ENCODE measurements at places on chromosomes 16 and 17.

DNA sequence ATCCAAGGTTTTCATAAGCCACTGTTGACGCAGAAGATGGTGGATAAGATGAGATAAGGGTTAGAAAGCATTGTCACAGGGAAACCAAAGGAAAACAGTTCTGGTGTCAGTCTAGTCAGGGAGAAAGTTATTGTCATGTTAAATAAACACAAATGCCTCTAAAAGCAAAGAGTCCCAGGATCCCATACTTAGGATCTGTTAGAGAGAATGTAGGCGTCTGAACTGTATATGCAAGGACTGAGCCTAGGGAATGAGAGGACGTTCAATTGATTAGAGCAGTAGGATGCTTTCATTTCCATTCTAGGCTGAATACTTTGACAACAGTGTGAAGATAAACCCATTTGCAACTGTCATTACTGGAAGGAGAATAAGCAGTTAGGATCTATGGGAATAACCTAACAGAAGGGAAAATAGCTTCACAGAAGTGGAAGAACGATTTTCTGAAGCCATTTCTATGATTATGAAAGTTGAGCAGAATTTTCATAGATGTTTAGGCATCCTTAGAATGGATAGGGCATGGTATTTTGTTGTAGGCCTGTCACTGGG is 1149.1 kb upstream of the CDH8 start:
- DNase-seq = no peak

GRCh38 chr16:24309258-24310142 is 53.4 kb downstream of the CACNG3 start:
- no peak for DNase-seq

- no peak for DNase-seq
These were observed 194.4 kb downstream of the MAP2K6 start for GRCh38 chr17:69608808-69609472.

GRCh38 chr16:85839681-85840240 is 40.3 kb downstream of the COX4I1 start:
- no peak for DNase-seq

DNA sequence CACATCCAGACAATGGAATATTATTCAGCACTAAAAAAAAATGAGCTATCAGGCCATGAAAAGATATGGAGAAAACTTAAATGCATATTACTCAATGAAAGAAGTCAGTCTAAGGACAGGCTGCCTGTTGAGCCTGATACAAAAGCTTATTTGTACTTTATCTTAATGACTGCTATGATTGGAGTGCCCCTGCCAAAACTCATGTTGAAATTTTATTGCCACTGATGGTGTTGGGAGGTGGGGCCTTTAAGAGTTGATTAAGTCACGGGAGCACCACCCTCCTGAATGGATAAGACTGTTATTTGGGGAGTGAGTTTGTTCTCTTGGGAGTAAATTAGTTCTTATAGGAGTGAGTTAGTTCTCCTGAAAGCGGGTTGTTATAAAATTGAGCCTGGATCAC is 9.9 kb downstream of the C17orf67 start:
- DNase-seq = no peak

DNA sequence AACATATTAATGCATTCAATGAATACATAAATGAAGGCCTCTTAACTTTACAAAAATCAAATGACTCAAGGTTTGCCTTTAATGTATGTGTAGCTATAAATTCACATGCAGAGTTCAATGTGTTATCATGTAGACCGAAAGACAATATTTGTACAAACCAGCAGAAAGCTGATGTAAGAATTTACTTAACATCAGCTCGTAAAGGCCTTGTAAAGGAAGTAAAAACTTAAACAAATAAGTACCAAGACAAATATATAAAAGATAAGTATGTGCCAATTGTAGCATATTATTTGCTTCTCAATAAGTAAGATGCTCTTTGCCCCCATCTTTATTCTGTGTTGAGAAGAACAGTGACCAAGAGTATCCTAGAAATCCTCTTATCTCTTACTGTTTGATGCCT is 105.7 kb downstream of the SYCE1L start:
- DNase-seq = no peak

DNA sequence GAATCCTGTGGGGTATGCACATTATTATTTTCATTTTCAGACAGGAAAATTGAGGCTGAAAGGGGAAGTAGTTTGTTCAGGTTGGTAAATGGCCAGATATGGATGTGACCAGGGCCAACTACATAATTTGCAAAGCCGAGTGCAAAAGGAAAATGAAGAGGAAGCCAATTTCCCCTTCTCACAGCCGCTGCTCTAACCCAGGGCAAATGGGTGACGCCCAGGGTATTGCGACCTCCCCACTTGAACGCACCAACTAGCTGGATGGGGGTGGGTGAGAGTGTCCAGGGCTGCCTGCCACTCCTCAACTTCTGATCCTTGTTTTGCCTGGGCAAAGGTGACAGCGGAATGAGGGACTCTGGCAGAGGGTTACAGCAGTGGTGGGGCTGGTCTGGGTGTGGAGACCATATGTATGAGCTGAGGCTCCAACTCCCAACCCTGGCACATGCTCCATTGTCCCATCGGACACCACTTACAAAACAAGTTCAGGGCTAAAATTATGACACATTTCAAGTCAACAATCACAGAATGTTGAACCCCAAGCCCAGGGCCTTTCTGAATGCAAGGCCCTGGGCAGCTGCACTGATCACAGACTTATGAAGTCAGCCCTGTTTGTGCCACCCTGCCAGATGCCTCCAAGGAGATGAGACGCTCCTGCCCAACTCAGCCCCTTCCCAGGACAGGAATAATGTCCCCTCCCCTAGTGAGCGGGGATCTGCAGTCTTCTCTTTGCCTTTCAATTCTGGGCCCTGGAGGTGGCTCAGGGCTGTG is 1.7 kb downstream of the ANKRD40CL start:
- no peak for DNase-seq

GRCh38 chr17:30104575-30105339 is 11.9 kb upstream of the NSRP1 start:
- peak; percentile 84 for DNase-seq

DNA sequence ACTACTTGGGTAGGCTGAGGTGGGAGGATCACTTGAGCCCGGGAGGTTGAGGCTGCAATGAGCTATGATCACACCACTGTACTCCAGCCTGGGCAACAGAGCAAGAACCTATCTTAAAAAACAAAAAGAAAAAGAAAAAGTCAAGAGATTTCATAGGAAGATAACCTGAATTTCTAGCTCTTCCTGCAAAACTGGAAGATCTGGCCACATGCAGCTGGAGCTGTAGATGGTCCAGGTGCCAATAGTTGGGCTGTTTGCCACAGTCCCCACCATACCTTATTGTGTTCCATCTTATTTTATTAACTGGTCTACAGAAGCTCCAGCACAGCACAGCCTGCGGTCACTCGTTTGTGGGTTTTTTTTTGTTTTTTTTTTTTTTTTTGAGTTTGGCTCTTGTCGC is 15.0 kb downstream of the ATP2A1 start:
- no peak for DNase-seq

DNA sequence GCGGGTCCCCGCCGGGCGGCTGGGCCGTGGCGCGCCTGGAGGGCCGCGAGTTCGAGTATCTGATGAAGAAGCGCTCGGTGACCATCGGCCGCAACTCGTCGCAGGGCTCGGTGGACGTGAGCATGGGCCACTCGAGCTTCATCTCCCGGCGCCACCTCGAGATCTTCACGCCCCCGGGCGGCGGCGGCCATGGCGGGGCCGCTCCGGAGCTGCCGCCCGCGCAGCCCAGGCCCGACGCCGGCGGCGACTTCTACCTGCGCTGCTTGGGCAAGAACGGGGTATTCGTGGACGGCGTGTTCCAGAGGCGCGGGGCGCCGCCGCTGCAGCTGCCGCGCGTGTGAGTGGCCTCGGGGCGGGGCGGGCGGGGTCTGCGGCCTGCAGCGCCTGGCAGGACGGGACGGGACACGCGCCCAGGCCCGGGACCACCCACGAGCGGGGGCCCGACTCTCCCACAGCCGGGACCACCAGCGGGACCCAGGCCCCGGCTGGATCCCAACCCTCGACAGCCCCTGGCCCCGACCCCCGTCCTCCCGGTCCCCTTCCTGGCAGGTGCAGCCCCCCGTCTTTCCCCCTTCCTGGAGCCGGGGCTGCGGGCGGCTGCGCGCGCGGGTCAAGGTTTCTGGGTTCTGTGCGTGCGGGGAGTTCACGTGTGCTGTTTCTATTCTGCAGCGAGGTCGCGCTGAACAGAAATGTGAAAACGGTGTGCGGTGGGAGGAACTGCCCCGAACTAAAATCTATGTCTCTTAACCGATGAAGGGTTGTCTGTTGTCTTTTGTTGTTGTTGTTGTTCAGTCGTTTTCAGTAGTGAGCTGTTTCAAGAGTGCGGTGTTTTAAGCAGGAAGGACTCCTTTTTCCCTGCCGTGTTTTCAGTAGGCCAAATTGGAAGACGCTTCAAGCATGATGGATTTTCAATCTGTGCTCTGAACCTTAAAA is 705 bp downstream of the FOXK2 start:
- DNase-seq = peak; percentile 73

DNA sequence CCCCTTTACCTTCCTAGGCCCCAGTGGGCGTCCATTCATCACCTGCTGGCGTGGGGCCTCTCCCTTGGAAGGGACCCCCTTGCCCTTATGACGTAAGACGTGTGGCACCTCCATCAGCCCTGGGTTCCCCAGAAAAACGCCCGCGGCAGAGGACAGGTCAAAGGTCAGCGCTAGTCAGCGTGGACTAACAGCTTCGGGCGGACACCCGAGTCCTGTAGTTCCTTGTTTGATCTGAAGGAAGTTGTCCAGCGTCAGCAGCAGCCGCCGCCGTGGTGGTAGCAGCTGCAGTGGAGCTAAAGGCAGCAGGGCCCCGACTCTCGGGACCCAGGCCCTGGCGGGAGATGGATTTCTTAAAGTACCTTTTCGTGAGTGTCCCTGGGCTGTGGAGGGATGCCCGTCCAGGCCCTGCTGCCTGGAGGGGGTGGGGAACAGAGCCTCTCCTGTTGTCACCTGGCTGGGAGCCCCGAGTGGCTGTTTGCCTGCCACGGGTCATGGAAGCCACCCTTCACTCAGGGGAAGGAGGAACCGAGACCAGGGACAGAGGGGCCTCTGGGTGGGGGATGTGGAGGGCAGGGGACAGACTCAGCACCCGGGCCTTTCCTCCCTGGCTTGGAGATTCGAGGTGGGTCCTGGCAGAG is 123.6 kb downstream of the OR1D5 start:
- DNase-seq = no peak

GRCh38 chr16:3065069-3065741 is at the start of gene IL32:
IL32 (plus strand) TSS chr16:3065640; CDS start chr16:3065812, 172 bp downstream.
- no peak for DNase-seq

- DNase-seq = no peak
These were observed 210.6 kb upstream of the HS3ST3A1 start for GRCh38 chr17:13812350-13812749.

DNA sequence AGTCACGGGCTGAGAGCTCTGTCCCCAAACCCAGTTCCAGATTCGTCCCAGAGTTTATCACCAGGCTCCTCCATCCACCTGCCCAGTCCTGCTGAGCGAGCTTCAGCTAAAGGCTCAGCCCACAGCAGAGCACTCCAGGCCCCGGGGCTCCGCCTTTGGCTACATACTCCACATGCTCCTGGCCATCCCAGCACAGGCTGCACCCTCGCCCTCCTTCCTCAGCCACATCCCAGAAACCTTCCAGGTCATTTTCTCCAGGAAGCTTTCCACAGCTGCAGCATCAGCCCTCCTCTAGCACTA is 4.7 kb upstream of the CD2BP2 start:
- no peak for DNase-seq

DNA sequence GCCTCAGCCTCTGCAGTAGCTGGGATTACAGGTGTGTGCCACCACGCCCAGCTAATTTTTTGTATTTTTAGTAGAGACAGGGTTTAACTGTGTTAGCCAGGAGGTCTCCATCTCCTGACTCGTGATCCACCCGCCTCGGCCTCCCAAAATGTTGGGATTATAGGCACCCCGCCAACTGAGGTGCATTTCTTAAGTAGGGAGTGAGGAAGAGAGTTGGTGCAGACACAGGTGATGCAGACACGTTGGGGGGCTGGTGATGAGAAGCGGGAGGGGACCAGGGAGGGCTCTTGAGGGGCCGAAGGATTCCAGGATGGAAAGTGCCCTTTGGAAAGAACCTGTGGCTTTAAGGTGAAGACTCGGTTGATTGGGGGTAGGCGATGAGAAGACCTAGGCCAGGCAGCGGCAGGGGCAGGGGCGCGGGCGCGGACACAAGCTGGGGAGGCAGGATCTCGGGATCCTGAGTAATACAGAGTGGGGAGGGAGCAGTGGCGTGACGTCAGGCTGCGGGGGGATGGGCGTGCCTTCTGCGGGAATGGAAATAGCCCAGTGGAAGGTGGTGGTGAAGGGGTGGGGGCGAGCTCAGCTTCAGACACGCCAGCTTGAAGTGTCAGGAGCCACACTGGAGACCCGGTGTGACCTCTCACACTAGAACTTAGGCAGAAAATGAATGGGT is 2.5 kb upstream of the ATP6V0C start:
- no peak for DNase-seq

DNA sequence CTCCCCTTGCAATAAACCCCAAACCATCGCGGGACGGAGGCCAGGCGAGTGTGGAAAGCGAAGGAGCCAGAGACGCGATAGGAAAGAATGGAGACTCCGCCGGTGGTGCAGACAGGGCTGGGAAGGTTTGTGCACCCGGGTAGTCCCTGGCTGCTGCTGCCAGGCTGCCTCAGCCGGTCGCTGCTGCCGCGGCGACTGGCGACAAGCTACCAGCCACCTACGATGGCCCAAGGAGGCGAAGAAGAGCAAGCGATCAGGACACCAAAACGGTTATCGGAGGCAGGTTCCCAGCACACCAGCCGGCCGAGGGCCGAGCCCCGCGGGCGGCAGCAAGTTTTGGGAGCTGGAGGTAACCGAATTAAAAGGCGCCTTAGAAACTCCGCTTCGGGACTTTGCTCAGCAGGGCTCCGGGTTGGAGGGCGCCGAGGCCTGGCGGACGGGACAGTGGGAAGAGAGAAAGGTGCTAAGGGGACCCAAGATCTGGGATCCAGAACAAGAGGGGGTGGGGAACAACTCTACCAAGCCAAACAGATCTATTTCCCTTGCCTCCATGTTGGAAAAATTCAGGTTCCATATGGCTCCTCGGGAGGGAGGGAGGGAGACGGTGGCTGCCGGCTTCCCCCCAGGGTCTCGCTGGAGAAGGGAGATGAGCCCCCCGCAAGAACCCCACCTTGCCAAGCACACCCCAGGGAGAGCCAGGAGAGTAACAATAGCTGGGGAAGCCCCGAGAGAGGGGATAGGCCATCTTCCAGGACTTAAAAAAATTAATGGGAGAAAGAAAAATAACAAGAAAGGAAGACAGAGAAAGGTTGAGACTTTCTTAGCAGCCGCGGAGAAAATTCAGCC is 9.7 kb upstream of the HOXB2 start:
- DNase-seq = peak; percentile 77

DNA sequence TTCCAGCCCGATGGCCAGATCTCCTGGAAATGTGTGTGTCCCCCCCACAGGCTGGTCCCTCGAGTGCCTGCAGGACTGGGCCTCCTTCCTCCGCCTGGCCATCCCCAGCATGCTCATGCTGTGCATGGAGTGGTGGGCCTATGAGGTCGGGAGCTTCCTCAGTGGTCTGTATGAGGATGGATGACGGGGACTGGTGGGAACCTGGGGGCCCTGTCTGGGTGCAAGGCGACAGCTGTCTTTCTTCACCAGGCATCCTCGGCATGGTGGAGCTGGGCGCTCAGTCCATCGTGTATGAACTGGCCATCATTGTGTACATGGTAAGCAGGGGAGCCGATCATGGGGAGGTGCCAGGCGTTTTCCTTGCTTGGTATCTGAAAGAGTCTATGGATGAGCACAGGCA is 22.1 kb downstream of the SLC47A1 start:
- DNase-seq = no peak

- no peak for DNase-seq
These were observed 83.2 kb downstream of the GRIN2A start for GRCh38 chr16:10098991-10099390.

- DNase-seq = no peak
These were observed 29.8 kb upstream of the CRYBA1 start for GRCh38 chr17:29216856-29217255.

- no peak for DNase-seq
These were observed 25.6 kb downstream of the CREBBP start for GRCh38 chr16:3854750-3855541.
